Mammary microvascular endothelial cell (primary cell): ENCODE measurements at places on chromosomes 16 and 17. TPM values are rescaled to one million over a fixed set of nuclear protein-coding genes. Genes with fewer than 3 reads are reported as not detected.

The CLUH gene
- total RNA-seq: 63.2 and 81.1 TPM in 2 replicates

The ZNF263 gene
- 23.6 and 27.9 TPM in 2 replicates for total RNA-seq

The PRR35 gene
- total RNA-seq: not detected in 2 replicates

The EPN3 gene
- 0.10 and 0.13 TPM in 2 replicates for total RNA-seq

The OR3A3 gene
- not detected in 2 replicates for total RNA-seq

The CTRL gene
- 0.84 and 0.87 TPM in 2 replicates for total RNA-seq

The MAP2K6 gene
- 2.3 and 3.8 TPM in 2 replicates for total RNA-seq

The ADAD2 gene
- total RNA-seq: not detected in 2 replicates

The USP36 gene
- total RNA-seq: 20.5 and 22.3 TPM in 2 replicates
